ENCODE measurements at places on chromosomes 11 and 22.

DNA sequence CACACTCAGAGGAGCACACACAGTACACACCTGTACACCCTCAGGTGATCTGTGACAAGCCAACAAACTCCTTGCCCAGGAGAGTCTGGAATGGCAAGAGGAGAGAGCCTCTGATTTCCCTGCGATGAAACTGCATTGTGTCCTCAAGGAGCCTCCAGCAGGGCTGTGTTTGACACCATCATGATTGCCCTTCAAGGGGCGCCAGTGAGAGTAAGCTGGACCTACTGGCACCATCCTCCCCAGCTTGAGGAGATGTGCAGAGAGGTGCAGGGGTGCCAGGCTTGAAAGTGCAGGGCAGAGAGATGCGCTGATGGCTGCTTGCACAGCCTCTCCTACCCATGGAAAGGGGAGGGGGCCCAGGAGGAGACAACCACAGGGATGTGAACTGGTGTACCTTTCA is 188.8 kb upstream of the CADM1 start:
- DNase-seq, result no peak

DNA sequence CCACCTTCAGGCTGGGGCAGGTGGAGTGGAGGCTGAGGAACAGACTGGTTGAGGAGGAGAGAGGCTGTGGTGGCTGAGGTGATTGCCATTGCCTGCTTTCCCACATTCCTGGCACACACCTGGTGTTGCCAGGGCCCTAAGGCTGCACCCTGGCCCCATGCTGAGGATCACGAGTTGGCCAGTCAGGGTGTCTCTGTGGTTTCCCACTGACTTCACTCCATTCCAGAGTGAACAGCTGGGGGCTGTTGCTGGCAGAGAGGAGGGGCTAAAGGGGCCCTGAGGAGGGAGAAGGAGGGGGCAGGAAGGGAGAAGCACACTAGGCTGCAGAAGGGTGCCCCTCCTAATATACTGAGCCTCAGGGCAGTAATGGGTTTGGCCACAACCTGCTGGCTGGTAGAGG is 1.8 kb downstream of the TMEM86A start:
- no peak for DNase-seq

DNA sequence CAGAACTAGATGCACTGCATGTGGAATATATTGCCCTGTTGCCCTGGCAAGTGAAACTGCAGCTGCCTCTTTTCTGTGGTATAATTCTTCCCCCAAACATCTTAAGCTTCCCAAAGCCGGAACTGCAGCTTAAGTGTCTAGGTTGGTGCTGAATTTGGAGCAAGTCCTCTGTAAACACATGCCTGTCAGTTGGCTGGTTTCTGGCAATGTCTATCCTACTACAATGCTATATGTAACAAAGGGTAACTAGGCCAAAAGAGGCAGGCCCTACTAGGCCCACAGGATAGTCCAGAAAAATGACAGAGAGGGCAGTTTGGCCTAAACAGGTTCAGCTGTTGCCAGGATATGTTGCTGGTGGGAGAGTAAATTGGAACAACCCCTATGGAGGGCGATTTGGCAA is 27.9 kb downstream of the ASCC2 start:
- DNase-seq, result no peak

GRCh38 chr11:72815110-72815618 is 953 bp downstream of the ATG16L2 start:
- no peak for DNase-seq

GRCh38 chr11:57646799-57647303 is 2.9 kb downstream of the YPEL4 start:
- DNase-seq, result no peak

DNA sequence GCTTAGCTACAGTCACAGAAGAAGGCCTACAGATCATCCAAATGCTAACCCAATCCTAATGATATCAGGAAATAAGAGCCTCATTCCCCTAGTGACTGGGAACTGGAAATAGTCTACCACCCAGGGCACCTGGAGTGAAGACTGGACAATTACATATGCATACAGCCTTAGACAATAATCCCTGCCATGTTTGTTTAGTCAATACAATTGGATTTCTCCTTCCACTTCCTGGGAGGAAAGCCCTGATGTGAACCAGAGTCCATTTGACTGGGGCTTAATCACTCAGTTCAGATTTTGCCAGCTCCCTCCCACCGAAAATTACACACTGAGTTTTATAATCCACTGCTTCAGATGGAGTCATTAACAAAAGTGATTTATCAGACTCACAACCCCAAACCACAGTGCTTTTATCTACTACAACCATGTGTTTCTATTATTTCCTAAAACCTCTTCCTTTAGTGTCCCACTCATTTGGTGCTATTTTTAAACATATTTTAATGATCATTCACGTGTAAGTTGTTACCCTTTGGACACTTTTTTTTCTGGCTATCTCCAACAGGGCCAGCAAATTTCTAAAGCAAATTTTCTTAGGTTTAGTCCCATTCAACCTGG is 29.9 kb downstream of the CWF19L2 start:
- DNase-seq, result no peak

- no peak for DNase-seq
Measured at GRCh38 chr22:43566561-43567332, 154.9 kb downstream of the MPPED1 start.

GRCh38 chr22:39197578-39197977 is 45.1 kb upstream of the CBX7 start:
- DNase-seq, result no peak

DNA sequence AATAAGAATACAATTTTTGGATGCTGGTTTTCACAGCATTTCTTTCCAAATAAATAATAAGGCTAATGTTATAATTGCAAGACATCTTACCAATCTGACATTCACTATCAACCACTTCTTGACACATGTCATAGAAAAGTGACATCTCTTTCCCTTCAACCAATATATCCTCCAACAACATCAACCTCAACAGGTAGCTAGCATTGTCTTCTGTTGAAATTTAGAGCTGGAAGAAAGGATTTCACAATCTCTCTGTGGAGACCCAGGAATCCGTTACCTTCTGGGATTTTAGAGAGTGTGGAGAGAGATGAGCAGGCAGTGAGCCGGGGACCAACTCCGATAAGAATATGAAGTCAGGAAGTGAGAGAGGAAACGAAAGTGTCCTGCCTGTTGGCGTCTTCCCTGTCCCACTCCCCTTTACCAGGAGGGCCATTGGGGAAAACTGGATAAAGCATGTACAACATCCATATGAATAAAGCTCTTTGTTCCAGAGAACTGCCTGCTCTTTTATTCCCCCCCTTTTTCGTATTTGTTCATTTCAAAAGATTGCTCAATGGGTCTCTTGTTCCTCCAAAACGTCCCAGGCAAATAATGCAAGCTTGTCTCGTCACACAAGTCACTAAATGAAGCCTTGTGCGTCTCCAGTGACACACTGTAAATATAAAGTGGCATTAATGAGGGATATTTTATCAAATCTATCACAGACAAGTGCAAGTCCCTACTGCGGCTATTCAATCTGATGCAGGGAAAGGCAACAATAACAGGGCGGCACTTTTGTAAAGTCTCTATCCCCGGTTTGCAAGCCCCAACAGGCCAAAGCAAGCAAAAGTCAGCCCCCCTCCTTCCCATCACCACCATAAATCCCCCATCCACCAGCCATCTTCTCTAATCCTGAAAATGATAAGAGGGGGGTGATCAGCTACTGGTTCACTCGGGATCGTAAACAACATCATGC is 3.4 kb downstream of the CADM1 start:
- DNase-seq, result no peak

- no peak for DNase-seq
Measured at GRCh38 chr11:128487978-128488377, 99.4 kb downstream of the ETS1 start.

- no peak for DNase-seq
Measured at GRCh38 chr22:30557243-30557642, 10.7 kb upstream of the SEC14L6 start.

GRCh38 chr11:19032990-19033389 is 27.5 kb downstream of the MRGPRX2 start:
- DNase-seq, result no peak

DNA sequence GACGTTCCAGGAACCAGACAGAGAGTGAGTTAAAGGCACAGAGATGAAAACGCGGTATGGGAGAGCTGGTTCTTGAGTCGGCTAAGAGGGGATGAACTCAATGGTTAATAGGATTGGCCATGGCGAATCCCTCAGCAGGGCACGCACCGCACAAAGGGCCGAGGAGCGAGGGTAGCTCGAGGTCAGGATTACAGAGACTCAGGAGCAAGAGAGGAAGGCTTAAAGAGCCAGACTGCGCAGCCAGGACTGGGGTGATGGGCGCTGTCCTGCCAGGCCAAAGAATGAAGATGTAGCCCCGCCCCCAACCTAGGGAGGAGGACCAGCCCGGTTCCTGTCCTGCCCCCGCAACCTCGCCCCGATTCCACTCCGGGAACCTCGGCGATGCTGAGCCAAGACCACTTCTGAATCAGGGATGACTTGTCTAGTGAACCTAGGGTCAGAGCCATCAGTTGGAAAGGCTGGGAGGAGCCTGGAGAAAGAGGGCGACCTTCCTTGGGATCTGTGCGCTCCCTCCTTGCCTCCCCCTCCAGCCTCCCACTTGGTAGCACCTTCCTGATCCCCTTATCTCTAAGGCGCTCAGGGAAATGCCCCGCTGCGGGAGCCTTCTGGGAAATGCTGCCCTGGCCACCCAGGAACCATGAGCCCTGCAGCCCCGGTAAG is at the start of gene PLEKHB1:
PLEKHB1 (plus strand) TSS at position 610 of the 660 bp plus-strand sequence; CDS start at position 638, 28 bp downstream.
- DNase-seq, result no peak

DNA sequence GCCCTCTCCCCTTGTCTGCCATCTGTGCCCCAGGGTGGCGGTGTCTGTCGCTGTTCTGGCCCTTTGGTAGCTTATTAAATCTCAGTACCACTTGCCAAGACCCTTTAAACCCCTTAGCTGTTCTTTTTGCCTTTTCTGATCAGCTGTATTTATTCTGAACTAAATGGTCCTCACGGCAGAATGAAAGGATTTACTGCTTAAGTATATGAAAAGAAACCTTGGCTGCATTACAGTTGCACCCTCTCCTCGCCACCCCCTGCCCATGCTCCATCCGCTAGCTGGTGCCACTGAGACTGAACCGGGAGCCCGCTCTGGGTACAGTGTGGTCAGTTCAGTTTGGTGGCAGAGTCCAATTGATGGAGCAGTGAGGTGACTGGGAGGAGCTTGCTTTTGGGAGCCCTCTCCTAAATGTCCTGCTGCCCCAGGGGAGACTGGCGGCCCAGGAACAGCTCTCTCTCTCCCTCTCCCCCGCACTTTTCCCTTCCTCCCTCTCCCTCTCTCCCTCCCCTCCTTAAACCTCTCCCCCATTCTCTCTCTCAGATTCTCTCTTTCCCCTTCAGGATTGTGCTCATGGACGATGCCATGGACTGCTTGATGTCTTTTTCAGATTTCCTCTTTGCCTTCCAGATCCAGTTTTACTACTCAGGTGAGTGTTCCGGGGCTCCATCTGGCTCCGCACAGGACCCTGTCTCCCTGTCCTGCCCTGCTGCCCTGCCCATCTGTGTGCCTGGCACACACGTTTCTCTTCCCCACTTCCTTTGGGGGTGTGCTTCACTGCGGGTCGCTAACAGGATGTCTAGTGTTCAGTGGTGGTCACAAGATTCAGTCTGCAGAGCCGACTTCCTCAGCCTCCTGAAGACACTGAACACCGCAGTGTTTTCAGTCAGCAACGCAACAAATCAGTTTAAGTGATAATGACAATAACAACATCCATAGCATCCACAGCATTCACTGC is 21.8 kb downstream of the ARFGAP2 start:
- peak; percentile 47 for DNase-seq

DNA sequence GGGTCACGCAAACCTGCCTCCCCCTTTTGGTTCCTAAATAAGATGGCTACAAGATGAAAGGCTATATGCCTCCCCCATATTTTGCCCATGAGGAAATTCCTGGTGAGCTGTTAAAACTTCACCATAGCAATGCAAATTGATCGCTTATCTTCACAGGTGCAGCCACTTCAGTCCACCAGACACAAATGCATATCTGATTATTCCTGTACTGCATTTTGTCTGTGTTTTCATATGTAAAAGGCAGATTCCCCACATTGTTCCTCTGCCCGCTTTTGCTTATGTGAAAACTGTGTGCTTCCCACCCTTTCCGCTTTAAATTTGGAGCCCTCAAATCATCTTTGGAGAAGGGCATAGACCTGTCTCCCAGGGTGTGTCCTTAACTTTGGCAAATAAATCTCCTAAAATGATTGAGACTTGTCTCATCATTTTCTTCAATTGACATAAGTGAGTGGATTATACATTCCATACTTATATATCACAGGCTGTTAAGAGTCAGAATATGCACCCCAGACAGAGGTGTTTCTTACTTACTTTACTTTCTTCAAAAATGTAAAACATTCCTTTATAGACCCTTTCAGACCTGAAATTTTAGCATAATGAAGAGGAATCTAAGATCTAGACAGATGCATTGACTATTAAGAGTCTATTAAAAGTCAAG is 116.4 kb downstream of the CASP12 start:
- DNase-seq, result no peak

DNA sequence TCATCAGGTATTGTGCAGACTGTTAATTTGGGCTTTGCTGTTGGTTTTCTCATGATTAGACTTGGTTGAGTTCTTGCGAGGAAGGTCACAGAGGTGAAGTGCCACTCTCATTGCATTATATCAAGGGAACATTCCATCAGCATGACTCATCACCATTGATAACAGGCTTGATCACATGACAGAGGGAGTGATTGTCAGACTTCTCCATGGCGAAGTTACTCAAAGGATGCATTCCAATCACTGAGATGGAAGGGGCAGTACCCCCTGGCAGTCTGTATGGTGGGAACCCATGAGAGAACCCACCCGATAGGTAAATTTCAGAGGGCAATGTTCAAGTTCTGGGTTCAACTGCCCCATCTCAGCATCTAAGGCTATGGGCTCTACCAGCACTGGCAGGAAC is 19.4 kb upstream of the P2RY2 start:
- DNase-seq, result no peak

DNA sequence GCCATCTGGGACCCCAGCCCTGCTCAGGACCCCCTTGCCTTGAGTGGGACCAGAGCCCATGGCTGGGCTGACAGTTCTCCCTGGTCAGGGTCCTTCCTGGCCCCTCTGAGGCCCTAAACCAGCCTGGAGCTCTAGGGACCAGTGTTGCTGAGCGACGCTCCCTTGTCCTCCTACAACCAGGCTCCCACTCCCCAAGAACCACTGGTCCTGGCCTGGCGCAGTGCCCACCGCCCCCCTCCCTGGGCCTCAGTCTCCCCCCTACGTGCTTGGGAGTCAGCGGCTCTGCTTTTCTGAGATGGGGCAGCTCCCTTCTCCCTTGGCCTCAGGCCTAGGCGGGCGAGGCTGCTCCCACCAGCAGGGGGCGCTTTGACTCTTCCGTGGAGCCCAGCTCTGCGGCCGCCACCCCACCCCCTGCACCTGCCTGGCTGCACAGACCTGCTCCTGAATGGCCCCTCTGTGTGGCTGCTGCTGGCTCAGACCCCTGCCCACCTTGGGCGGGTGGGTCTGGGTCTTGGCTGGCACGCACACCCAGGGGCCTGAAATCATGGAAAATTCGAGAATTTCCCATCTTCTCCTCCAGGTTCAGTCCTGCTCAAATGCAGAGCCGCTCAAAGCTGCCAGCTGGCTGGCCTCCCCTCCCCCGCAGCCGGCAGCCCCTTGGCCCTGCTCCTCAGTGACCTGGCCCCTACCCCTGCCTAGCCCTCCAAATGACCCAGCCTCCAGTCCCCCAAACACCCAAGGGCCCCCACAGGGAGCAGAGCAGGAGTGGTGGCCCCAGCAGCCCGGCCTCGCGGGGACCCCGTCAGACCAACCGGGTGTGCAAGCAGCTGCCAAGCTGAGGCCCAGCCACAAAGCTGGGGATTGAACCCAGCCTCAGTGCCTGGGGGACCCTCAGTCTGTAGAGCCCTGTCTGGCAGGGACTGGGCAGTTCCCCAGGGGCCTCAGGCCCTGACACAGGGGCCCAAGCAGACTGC is 9.1 kb downstream of the PRR33 start:
- peak; percentile 80 for DNase-seq
